Right hindlimb (tissue), 1 donor: ENCODE measurements at places on chromosomes 1 and 21.

GRCh38 chr1:21902026-21903012, 34.8 kb downstream of the HSPG2 start:
- DNase-seq = no peak

GRCh38 chr1:23330846-23331245, 13.2 kb downstream of the HNRNPR start:
- no peak for DNase-seq

DNA sequence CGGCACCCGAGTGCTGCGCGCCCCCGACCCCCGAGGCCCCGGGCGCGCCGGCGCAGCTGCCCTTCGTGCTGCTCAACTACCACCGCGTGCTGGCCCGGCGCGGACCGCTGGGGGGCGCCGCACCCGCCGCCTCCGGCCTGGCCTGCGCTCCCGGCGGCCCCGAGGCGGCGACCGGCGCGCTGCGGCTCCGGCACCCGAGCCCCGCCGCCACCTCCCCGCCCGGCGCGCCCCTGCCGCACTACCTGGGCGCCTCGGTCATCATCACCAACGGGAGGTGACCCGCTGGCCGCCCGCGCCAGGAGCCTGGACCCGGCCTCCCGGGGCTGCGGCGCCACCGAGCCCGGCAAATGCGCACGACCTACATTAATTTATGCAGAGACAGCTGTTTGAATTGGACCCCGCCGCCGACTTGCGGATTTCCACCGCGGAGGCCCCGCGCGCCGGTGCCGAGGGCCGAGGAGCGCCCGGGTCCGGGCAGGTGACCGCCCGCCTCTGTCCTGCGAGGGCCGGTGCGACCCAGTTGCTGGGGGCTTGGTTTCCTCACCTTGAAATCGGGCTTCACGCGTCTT, 49.0 kb downstream of the SIM2 start:
- DNase-seq = peak; percentile 63

GRCh38 chr1:195415584-195415983, 1192.7 kb downstream of the KCNT2 start:
- DNase-seq = no peak

DNA sequence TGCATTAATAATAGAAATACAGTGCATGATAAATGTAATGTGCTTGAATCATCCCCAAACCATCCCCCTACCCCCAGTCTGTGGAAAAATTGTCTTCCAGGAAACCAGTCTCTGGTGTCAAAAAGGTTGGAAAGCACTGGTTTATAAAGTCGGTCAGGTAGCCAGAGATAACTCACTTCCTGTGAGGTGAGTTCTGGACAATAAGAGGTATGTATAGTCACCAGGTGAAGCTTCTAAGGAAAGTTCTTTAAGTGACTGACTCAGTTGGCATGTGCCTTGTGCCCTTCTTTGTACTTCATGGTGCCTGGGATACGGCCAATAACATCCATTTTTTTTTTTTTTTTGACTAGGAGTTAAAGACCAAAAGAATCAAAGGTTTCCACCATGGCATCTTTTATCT, 103.7 kb downstream of the GPATCH2 start:
- no peak for DNase-seq

- DNase-seq = no peak
Observed at GRCh38 chr1:74609810-74610371, 63.7 kb downstream of the ERICH3 start.

- DNase-seq = no peak
Observed at GRCh38 chr1:19923953-19924346, 533 bp upstream of the PLA2G2E start.

- DNase-seq = no peak
Observed at GRCh38 chr1:15744122-15744679, 1.9 kb downstream of the TMEM82 start.

GRCh38 chr21:25862596-25862995, 127.8 kb downstream of the GABPA start:
- DNase-seq = no peak

GRCh38 chr1:202193614-202194327, at the start of gene LGR6:
LGR6 (plus strand) TSS chr1:202193799; CDS start chr1:202193990, 191 bp downstream.
- no peak for DNase-seq

DNA sequence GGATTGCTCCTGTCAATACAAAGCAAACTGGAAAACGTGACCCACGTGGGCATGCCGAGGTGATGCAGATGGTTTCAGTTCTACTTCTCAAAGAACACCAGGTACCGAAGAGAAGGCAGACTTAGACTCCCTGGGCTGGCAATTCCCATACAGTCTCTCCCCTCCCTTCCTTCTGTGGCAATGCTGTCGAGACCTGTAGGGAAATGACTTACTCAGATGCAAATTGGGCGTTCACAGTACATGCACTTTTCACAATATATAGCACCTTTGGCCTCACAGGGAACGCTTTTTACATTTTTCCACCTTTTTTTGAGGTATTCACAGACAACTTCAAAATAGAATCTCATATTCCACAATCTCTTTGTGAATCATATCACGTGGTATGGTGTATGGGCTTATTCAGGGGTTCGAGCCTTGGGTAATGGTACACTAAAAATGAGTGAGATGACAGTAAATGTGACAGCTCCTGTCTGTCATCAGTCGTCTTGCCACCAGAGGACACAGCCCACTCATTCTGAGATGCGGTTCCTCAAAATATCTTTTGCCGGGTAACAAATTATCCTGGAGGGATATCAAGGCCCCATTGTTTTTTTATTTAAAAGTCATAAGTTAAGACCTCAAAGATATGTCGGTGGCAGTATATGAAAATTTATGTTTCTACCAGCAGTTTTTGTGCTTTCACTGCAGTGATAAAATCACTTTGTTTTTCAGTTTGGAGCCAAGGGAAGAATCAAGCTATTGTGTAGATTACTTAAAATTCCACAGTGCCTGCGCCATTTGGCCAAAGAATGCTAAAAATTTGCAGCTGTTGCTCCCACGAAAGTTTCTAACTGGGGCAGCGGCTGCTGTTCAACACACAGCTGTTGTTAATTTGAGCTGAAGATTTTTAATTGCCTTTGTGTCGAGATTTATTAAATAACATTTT, 168.4 kb downstream of the ZZZ3 start:
- peak; percentile 73 for DNase-seq
